Dermis microvascular lymphatic vessel endothelial cell (primary cell): ENCODE measurements at places on chromosomes 2 and 18. TPM values are rescaled to one million over a fixed set of nuclear protein-coding genes. Genes with fewer than 3 reads are reported as not detected.

DNA sequence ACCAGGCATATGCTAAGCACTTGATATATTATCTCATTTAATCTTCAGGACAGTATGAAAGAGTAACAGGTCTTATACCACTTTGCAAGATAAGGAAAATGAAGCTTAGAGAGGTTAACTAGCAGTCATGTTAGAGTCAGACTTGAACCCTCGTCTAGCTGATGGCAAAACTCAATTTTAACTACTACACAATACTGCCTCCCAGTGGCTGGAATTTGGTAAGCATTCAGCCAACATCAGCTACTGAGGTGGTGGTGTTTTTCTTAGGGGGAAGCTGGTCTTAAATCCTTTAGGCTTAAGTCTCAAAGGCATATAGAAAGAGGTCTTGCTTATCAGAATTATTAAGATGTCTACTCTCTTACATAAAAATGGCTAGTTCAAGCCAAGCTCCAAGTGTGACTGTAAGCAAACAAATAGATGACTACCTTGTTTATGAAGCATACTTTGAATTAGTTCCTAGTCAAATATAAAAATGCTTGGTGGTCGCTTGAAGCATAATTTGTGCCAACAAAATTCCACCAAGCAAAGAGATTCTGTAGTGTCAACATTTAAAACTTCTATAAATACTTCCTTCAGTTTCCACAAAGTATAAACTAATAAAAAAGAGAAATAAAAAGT is 325.4 kb upstream of the FIGN start:
- DNase-seq: peak; percentile 45

The KANSL1L gene
- 12.2 and 19.5 TPM in 2 replicates for total RNA-seq

- DNase-seq: peak; percentile 32
Observed at GRCh38 chr2:236785611-236786057, 216.0 kb downstream of the ACKR3 start.

The FABP1 gene
- not detected in 2 replicates for total RNA-seq

- peak; percentile 28 for DNase-seq
Observed at GRCh38 chr18:11310476-11311086, 161.2 kb upstream of the PIEZO2 start.

- DNase-seq: no peak
Observed at GRCh38 chr2:140200764-140201163, 1420.6 kb upstream of the NXPH2 start.

- no peak for DNase-seq
Observed at GRCh38 chr2:29917781-29918180, 3.6 kb downstream of the ALK start.

The CCDC178 gene
- total RNA-seq: 0.51 TPM in 2 replicates

DNA sequence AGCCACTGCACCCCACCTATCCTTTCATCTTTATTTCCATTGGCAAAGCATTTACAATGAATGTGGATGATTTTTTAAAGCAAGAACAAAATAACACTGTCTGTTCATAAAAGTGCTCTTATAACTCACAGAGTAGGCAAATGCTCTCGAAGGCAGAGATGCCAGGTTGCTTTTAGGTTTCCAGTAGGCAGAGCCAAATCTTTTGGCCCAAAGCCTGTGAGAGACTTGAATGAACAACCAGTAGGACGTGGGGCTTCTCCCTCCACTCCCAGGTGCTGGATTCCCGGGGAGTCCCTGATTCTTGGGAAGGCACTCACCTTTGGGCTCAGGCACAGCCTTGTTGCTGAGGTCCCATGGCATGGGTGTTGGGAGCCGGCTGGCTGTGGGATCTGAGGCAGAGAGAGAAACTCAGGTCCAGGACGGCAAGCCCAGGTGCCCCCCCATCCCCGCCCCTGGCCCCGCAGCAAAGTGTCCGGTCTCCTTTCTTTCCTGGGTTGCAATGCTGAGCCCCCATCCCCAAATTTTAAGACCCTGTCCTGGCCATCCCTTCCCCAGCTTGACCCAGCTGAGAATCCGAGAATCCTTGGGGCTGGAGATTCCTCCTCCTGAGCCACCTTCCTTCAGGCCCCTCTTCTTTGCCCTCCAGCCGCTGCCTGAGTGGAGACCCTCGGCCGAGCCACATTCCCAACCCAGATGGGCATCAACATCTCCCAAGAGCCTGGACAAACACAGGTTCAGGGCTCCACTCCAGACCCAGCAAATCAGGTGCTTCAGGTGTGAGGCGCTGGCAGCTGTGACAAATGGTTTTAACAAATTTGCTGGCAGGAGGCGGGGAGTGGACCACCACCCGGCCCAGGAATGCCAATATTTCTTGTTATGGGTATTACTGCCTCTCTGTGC is 5.8 kb downstream of the NEURL3 start:
- DNase-seq: no peak

GRCh38 chr2:198102856-198103255 is 298.5 kb downstream of the PLCL1 start:
- no peak for DNase-seq

The NFU1 gene
- total RNA-seq: 23.3 and 39.0 TPM in 2 replicates

The ALPP gene
- total RNA-seq: not detected in 2 replicates

DNA sequence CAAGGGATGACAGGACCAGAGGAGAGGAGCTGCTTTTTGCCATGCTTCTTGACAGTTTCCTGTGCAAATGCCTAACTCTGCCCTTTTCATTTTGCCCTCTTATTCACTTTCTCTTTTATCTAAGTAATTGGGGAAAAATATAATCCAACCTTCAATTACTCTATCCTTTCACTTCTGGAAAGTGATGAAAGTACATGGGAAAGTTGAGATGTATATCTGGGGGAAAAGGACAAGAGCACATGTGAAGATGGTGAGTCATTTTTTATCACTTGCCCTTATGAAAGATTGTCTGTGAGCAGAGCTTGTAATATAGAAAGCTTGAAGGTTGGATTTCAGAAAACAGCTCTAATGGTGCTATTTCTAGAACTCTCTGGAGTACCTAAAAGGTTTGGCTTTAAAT is 1070.7 kb downstream of the CNTNAP5 start:
- DNase-seq: no peak

The ITPRID2 gene
- 119 and 141 TPM in 2 replicates for total RNA-seq

The MAB21L4 gene
- not detected in 2 replicates for total RNA-seq

DNA sequence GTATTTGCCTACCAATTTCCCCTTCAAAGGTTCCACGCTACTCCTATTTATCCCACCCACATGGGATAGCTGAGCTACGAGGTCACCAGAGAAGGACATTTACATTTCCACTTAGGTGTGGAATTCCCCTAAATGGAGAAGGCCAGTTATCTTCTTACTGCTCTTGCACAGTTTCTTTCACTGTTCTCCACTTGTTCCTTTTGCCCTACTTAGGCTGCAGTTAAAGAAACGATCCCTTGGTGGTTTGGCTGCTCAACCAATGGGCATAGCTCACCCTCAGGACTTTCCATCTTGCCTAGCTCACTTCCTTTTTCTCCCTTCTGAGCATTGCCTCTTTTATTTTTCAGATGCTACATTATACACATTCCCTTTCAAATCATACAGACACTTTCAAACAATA is 11.2 kb upstream of the NABP1 start:
- DNase-seq: no peak
